ENCODE measurements at places on chromosomes 7 and 10.

DNA sequence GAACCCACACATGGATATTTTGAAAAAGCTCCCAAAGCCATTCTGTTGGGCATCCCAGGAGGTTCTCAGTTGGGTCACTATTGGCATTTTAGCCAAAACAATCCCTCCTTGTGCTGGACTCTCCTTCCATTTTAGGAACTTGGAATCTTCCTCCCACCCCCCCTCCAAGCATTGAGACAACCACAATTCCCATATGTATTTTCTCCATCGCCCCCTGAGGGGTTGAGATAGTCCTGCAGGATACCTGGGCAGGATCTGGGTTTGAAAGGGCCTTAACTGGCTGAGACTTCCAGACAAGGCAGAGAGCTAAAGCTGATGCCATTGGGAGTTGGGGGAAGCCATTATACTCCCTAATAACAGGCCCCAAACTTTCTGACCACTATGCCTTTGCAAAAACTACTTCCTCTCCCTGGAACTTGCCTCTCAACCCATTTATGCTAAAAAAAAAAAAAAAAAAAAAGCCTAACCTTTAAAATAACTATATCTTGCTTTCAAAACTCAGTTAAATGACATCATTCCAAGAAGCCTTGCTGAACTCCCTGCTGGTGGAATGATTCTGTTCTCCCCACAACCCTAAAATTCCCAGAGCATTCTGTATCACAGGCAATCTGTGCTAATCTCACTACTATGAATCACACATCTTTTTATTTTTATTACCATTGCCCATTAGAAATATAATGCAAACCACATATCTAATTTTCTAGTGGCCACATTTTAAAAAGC is 77.5 kb upstream of the PDE1C start:
- no peak for DNase-seq

GRCh38 chr7:108805808-108806397 is 236.2 kb downstream of the DNAJB9 start:
- peak; percentile 10 for DNase-seq

- no peak for DNase-seq
Measured at GRCh38 chr7:47327698-47328391, 254.1 kb downstream of the TNS3 start.

DNA sequence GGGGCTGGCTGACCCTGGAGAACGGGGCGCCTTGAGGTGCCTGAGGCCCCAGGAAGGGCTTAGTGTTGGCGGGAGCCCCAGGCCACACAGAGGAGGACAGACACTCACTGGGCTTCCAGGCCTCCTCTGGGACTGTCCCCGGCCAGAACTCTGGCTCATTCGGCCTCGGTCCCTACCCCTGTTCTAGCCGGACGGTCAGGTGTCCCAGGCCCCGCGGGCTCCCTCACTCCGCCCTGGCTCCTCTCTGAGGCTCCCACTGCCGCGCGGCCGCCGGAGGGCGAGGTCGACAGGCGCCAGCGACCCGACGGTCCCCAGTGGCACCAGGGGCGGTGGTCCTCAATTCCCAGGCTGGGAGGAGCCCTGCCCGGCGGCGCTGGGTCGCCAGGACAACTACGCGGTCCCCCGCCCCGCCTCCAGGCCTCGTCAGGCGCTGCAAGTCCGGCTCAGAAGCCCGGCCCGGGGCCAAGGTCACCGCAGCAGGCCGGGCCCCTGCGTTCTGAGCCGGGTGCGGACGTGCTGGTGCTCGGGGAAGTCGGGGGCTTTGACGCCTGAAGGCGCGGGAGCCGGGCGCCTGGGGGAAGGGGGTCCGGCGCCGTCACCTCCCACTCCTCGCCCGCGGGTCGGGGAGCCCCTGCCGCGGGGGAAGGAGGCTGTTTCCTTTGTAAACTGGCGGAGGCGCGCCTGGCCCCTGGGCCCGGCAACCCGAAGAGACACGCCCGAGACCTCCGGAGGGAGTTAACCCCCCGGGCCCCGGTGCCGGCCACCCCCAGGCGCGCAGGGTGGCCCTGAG is 1.1 kb upstream of the PWWP2B start:
- DNase-seq: no peak

DNA sequence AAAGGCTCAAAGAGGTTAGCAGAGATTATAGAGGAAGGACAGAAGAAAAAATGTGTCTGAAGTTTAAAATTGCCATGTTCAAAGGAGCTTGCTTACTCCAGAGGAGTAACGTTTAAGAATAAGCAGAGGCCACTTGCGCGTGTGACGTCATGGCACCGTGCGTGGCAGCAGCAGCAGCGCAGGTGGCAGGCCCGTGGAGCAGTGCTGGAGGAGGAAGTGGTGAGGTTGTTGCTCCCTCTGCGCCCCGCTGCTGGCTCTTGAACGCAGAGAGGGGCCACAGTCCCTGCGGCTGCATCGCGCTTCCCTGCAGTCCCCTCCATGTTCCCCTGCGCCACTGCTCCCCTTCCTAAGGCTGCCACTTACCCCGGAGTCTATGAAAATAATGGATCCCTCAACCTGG is 37.5 kb downstream of the GDI2 start:
- DNase-seq: peak; percentile 61
